ENCODE measurements at places on chromosomes 12 and 14. TPM values are rescaled to one million over a fixed set of nuclear protein-coding genes. Genes with fewer than 3 reads are reported as not detected.

Gene GLT8D2
- 6.3 TPM for total RNA-seq

DNA sequence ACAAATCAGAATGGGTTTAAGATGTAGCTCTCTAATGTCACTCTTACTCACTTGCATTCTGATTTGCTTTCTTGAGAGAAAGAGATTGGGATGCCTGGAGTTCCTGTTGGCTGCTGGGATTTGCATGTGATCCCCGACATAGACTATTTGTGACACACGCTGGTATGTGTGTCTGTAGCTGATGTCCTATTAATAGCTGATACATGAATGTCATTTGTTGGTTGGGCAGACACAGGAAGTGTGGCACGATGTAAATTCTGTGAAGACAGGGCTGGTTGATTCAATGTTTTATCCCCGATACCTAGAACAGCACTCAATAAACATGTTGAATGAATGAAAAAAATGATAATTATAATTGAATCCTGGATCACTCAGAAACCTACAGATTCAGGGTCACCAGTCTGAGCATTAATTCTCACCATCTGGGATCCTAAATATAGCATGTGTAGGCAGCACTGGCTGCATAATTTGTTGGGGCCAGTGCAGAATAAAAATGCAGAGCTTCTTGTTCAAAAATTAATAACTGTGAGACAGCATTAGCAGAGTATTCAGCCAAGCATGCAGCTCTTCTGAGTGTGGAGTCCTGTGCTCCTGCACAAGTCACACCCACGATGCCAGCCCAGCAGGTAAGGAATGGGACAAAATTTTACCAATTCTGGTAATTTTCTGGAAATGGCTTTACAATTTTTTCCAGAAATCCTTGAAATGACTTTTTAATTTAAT lies 35.5 kb upstream of the SOCS2 start:
- no peak for DNase-seq

- peak; percentile 51 for DNase-seq
Observed at GRCh38 chr14:67409461-67409860, 2.5 kb downstream of the PLEK2 start.

DNA sequence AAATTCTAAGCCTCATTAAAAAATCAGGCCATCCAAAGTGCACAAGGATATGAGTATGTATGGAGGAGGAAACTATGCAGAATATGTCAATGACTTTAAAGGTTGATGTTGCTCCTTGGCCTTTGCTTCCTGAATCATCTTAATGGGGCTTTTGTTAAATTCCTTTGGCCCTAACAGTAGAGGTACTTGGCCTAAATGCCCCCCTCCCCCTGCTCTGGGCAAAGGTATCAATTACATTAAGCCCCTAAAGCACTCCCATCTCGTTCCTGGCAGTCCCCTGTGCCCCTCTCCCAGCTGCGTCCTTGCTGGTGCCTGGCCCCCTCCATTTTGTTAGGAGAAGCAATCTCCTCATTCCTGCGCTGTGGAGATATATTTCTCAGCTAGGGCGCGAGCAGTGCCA lies 4.8 kb downstream of the COPZ1 start:
- no peak for DNase-seq

- no peak for DNase-seq
Observed at GRCh38 chr12:79973801-79974200, 38.9 kb upstream of the PPP1R12A start.

All from mesenteric fat pad (tissue), 1 donor.